ENCODE measurements at places on chromosomes 1 and 21.

DNA sequence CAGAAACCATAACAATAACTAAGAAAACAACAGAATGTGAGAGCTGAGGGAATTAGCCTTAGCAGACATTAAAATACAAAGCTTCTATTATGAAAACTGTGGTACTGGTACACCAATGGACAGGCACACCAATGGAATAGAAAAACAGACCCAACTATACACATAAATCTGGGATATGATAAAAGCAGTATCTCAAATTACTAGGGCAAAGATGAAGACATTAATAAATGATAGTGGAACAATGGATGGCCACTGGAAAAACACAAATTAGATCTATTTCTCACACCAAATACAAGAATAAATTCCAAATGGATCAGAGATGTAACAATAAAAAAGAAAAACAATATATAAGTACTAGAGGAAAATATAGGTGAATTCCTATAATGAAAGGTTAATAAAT, 65.4 kb upstream of the SLFNL1 start:
- no peak for DNase-seq

- no peak for DNase-seq
Observed at GRCh38 chr1:240999826-241000225, 357.2 kb downstream of the RGS7 start.

GRCh38 chr1:20949871-20950590, 162.9 kb upstream of the HP1BP3 start:
- no peak for DNase-seq

GRCh38 chr1:30911059-30911954, 2.7 kb upstream of the SDC3 start:
- DNase-seq, result peak; percentile 72

GRCh38 chr1:200686620-200687019, 16.9 kb upstream of the DDX59 start:
- no peak for DNase-seq

GRCh38 chr1:188365874-188366273, 1537.1 kb downstream of the PLA2G4A start:
- peak; percentile 23 for DNase-seq

DNA sequence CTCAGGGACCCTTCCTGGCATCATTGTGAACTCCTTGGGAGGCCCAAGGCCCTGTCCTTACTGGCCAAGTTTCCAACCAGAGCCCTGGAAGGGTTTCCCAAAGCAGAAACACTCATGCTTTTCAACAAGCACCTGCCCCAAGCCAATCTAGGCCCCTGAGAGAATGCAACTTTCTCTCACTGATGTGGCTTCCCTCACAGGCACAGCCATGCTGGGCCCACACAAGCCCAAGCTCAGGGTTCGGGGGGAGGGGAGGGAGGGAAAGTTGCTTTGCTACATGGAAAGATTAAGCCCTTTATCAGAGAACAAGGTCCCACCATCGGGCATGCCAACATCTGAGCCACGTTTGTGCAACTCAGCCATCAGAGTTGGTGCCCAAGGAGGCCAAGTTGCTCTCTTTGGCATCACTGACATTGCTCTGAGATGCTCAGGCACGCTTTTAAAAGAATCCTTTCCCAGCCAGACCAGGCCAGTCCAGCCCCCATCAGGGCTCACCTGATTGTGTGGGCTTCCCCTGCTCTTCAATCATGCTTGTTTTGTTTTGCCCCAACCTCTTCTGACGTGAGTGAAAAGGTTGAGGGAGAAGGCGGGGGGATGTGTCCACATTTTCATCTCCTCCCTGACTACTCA, 43.5 kb downstream of the RIMS3 start:
- no peak for DNase-seq

- DNase-seq, result peak; percentile 26
Observed at GRCh38 chr1:225651872-225652728, 823 bp downstream of the ENAH start.

DNA sequence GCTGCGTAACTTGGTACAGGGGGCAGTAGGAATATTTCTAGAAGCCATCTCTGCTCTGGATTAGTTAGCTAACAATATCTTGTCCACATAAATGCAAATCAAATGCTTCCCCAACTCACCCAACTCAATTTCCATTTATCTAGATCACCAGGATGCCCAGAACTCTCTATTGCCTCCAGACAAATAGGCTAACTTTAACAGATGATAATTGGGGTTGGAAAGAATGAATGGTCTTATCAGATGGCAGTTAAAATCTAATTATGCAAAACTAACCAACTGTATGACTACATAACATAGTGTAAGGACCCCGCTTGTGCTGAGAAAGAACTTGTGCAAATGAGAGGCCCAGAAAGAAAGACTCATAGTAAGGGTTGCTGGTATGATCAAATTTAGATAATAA, 1024.8 kb downstream of the PLA2G4A start:
- no peak for DNase-seq

- no peak for DNase-seq
Observed at GRCh38 chr1:26541431-26541815, 11.9 kb downstream of the RPS6KA1 start.

DNA sequence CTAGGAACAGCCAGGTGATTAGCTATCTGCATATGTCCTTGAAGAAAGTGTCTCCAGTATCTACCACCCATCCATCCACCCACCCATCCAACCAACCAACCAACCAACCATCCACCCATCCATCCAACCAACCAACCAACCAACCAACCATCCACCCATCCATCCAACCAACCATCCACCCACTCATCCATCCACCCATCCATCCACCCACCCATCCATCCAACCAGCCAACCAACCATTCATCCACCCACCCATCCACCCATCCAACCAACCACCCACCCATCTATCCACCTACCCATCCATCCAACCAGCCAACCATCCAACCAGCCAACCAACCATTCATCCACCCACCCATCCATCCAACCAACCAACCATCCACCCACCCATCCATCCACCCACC, 12.1 kb downstream of the C21orf58 start:
- DNase-seq, result no peak

GRCh38 chr1:15305468-15305770, 58.4 kb downstream of the FHAD1 start:
- no peak for DNase-seq

- no peak for DNase-seq
Observed at GRCh38 chr1:37949524-37950152, 2.8 kb upstream of the INPP5B start.

DNA sequence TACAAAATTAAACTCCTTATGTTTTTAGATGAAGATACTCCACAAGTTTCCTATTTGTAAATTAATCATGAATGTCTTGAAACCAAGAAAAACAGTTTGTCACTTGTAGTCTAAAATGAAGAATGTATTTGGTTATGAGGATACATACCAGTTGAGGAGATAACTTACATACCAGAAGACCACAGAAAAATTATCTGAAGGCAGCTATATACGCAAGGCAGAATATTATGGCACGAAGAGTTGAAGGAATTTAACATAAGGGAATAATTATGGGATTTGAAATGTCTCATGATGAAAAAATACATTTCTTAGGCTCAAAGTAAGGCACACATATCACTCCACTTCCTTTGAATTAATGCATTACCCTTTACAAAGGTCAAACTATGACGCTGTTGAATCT, 73.3 kb downstream of the IFI44 start:
- DNase-seq, result no peak

DNA sequence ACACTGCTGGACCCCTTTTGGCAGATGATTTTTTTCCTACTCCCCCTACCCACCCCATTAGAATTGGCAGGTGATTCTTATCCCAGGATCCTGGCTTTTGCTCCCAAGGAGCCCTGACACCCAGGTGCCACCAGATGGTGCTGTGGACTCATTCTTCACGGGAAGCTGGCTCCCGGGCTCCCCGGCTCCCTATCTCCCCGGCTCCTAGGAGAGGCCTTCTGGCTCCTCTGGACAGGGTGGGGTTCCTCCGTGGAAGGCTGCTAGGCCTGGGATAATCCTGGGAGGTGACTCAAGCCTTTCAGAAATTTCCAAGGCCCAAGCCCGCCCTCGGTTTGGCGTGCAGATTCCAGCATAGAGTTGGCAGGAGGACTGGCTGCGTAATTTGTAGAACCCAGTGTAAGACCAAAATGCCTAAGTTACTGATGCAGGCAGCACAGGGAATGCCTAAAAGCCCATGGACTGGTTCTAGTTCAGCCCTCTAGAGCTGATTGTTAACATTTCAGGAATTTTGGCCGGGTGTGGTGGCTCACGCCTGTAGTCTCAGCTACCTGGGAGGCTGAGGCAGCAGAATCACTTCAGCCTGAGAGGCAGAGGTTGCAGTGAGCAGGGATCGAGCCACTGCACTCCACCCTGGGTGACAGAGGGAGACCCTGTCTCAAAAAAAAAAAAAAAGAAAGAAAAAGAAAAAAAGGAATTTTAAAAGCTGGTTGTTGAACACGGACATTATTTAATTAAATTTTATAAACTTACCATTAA, 6.8 kb upstream of the BSDC1 start:
- peak; percentile 87 for DNase-seq

- no peak for DNase-seq
Observed at GRCh38 chr21:33762803-33763581, 120.7 kb downstream of the ITSN1 start.

- DNase-seq, result peak; percentile 74
Observed at GRCh38 chr1:98661544-98662355, at the start of gene SNX7. SNX7 (plus strand) TSS chr1:98661721; CDS start chr1:98661732, 11 bp downstream.

GRCh38 chr1:152448095-152448494, 34.0 kb upstream of the CRNN start:
- DNase-seq, result no peak

DNA sequence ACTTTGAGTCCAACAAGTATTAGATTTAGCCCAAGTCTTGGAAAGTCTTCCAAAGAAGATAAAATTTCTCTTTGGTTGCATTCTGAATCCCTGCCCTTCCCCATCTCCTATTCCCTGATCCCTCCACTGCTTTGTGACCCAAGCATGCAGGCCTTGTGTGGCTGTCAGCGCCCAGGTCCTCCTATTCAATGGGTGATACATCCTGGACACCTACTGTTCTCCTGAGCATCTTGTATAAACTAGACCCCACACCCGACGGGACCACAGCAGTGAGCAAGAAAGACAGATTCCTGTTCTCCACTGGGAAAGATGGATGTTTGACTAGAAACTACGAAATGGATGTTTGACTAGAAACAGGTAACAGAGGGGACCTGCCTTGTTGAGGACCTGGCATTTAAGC, 136.6 kb downstream of the KIF26B start:
- no peak for DNase-seq

DNA sequence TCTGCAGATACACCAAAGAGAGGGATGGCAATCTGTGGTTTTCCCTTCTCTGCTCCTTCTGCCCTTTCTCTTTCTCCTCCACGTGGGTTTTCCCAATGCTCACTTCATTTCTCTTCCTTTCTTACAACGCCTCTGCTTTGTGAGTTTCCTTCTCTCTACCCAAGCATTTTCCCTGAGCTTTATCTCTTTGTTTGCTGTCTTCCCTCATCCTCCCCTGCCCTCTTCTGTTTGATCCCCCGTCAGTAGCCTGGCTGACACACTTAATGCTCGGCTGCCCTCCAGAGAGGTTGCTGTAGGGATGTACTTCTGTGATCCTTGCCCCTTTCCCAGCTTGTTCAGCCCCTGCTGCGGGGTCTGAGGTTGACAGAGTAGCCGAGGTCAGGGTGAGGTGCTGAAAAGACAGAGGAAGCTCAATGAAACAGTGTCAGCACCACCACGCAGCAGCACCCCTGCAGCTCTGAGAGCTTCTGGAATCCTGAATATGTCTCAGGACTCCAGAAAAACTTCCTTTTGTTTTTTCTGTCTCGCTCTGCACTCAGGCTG, 6.0 kb downstream of the EDARADD start:
- DNase-seq, result no peak

GRCh38 chr1:38063616-38064015, 17.0 kb upstream of the POU3F1 start:
- DNase-seq, result no peak

GRCh38 chr1:2956576-2956975, 64.7 kb upstream of the ACTRT2 start:
- DNase-seq, result no peak

- peak; percentile 68 for DNase-seq
Observed at GRCh38 chr1:209435654-209436566, 147.6 kb upstream of the CAMK1G start.

DNA sequence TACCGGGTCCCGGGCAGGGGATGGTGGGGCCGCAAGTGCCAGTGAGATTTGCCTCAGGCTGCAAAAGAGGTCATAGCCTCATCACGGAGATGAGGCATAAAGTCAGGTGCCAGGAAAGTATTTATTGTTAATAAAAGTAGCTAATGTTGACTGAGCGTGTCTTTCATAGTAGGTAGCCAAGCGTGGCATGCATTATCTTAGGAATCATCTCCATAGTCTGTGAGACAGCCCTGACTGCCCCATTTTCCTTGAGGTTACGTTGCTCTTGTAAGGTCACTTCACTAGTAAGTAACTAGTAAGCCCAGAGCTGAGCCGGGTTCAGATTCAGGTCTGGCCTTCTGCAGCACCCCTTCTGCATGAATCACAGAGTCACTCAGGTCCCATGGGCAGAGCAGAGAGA, 174.2 kb downstream of the CAMTA1 start:
- DNase-seq, result no peak

- no peak for DNase-seq
Observed at GRCh38 chr1:10869933-10870332, 73.5 kb upstream of the CASZ1 start.

GRCh38 chr1:244603498-244603897, 49.4 kb upstream of the DESI2 start:
- peak; percentile 45 for DNase-seq

- DNase-seq, result no peak
Observed at GRCh38 chr1:43074244-43074643, 97.8 kb downstream of the EBNA1BP2 start.

DNA sequence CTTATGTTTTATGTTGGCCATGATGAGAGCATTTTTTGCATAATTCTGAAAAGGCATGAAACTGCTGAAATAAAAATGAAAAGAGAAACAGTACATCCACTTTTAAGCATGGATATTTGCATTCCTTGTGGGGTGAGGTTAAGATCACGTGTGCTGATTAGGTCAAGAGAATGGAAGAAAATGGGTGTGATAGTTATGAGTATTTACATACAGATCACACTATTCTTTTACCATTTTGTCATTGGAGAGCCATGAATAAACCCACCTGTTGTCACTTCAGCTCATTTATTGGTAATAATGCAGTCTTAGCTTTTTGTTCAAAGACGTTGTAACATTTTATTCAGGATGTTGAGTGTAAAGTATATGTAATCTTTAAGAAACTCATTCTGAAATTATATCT, 153.2 kb downstream of the NOS1AP start:
- DNase-seq, result no peak

GRCh38 chr21:46183910-46184624, at the start of gene SPATC1L:
SPATC1L (minus strand) TSS chr21:46184459; CDS start chr21:46182816, 1,643 bp downstream.
- DNase-seq, result peak; percentile 55

GRCh38 chr1:923131-923990, at the start of gene SAMD11:
SAMD11 (plus strand) TSS chr1:923923; CDS start chr1:924432, 509 bp downstream.
- DNase-seq, result peak; percentile 68

Data from HCEC 1CT (cell line).